Activated CD4-positive, alpha-beta T cell treated with anti-CD3 and anti-CD28 coated beads, Interleukin-2, amount 10 ng/mL, durations not matched to agents 24 days and 14 days (primary cell): ENCODE measurements at places on chromosomes 6 and 20. TPM values are rescaled to one million over a fixed set of nuclear protein-coding genes. Genes with fewer than 3 reads are reported as not detected.
A peak's percentile ranks its signal among the peaks of the same experiment; 100 is the strongest.

DNA sequence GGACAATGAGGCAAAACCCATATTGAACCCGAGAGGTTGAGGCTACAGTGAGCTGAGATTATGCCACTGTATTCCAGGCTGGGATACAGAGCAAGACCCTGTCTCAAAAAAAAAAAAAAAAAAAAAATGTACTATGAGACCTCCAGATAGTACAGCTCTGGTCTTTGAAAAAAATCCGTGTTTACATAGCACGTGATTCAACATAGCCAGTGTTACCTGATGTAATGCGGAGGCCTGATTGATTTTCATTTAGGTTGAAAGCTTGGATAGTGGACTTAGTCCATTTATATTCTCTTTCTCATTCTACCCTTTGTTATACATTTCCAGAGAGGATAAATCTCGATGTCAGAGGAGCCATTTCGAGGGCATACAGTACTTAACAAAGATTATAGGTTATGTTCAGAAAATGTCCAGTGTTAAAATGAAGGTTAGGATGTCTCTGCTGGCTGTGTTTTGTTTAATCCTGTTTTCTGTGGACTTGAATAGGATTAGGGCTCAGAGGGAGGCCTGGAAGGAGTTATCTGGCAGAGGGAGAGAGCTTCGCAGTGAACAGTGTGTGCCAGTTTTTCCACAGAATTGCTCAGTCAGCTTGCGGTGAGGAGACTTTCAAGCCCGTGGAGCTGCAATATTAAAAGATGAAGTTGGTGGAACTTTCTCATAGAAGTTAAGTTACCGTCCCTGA, 33.9 kb upstream of the BCLAF1 start:
- no peak for DNase-seq

DNA sequence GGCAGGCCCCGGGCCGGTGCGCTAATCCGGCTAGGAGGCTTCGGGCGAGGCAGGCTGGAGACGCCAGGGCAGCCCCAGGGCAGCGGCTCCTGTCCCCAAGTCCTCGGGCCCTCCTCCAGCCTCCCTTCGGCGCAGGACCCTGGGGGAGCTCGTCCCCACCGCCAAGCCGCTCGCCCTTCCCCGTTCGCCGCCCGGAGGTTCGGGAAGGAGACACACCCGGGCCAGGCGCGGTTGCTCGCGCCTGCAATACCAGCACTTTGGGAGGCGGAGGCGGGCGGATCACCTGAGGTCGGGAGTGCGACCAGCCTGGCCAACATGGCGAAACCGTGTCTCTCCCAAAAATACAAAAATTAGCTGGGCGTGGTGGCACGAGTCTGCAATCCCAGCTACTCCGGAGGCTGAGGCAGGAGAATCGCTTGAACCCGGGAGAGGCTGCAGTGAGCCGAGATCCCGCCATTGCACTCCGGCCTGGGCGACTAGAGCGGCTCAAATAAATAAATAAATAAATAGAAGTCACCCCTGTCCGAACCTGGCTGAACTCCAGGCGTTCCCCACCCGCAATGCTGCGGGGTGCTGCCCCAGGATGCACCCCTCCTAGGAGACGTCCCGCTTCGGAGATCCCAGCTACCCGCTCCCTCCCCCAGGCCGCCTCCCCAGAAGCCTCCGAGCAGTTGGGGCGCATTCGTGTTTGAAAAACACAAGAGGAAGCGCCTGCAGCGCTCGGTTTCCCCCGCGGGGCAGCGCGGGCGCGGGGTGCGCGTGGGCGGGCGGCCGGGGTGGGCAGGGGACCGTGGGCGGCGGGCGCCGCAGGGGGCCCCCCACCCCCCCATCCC, 27.5 kb downstream of the SERPINB9 start:
- DNase-seq, result peak; percentile 85

- no peak for DNase-seq
These were observed 7.5 kb upstream of the BFSP1 start for GRCh38 chr20:17538517-17539170.

DNA sequence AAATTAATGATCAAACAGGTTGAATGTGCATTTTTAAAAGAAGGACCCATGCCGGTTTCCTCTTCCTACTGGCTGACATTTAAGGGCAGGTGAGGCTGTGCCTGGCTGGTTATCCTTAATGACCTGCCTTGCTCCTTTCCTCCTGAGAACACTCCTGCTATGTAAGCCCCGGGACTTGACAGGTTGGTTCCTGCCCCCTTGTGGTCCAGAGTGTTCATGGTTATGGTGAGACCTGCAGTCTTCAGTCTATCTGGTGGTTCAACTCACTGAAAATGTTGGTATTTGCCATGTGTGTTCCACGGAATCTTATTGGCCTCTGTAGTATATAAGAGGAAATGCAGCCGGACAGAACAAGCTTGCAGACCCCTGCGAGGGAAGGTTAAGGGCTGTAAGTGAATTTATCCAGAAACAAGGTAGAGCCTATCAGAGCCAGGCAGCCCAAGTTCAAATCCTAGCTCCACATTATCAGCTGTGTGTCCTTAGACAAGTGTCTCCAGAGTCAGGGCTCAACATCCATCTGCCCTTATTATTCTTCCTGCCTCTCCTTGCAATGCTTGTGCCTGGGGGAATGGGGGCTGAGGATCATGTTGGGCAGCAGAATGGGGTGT, 5.2 kb upstream of the BPIFA3 start:
- peak; percentile 73 for DNase-seq

DNA sequence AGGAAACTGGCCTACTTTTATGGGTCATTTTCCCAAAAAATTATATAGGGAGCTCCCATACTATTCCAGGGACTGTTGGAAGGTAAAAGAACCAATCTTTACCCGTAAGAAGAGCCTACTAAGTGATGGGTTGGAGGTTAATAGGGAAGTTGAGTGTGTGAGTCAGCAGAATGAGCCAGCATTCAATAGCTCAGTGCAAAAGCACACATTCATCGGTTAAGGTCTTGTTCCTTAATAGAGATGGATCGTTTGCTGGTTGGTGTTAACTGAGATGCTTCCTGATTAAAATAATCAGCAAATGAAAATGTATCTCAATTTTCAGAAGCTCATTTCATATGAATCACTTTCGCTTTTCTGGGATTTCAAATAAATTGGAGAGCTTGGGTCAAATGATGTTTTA, 115.3 kb upstream of the MRPS10 start:
- no peak for DNase-seq

GRCh38 chr6:151290877-151291721, 51.3 kb downstream of the AKAP12 start:
- no peak for DNase-seq

DNA sequence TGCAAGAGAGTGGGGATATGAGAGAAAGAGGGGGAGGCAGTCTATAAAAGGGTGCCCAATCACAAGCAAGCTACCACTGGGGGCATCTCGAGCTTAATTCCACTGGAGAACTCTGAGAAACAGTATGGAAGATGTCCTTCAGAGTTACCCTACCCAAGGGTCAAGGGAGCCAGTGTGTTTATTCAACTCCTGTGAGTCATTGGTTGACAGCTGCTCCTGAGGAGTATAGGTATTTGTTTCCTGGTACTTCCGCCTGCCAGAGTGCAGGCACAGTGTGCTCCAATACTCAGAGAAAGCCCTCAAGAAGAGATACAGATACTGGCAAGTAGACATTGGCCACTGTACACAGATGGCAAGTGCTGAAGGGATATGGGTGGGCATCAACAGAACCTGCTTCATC, 49.5 kb downstream of the ARHGAP40 start:
- no peak for DNase-seq

DNA sequence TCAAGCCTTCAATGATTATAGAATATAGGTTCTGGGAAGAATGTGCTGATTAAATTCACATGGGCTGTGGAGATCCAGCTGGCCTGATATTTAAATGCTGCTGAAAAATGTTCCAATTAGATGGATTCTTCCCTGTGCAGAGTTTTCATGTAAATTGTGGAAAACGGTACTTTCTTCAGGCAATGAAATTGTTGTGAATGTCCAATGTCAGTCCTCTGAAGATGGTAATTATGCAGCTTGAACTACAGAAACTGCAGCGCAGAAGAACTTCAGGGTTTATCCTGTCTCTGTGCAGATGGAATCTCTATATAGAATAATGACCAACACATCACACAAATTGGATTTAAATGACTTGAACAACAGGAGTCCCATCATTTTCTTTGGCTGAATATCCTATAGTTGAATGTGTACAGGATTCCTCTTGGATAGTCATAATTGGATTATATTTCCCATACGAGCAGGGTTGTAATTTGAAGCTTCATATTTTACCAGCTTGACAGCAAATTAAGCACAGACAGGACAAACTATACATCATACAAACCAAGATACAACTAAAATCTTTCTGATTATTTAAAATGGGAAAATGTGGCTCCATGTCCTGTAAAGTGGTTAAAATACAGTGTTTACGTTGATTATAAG, 82.3 kb downstream of the CAP2 start:
- no peak for DNase-seq

- DNase-seq, result no peak
These were observed 293.9 kb downstream of the THBS2 start for GRCh38 chr6:168959696-168960095.

- DNase-seq, result peak; percentile 66
These were observed 822 bp downstream of the FOXQ1 start for GRCh38 chr6:1312473-1313367.

DNA sequence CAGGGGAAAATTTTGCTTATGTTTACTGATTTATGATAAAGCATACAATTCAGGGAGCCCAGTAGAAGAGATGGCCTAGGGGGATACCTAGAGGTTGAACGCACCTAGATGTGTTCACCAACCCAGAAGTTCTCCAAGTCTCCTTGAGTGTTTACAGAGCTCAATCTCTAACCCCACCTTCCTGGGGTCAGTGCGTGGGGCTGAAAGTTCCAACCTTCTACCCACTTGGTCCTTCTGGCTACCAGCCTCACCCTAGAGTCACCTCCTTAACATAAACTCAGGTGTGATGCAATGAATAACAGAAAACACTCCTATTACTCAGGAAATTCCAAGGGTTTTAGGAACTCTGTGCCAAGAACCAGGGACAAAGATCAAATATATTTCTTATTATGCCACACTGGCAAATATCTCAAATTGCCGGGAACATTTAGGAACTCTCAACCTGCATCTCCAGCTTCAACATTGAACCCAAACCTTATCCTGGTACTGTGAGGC, 26.4 kb downstream of the AFG1L start:
- no peak for DNase-seq

GRCh38 chr6:105022416-105022815, 65.5 kb downstream of the LIN28B start:
- no peak for DNase-seq

DNA sequence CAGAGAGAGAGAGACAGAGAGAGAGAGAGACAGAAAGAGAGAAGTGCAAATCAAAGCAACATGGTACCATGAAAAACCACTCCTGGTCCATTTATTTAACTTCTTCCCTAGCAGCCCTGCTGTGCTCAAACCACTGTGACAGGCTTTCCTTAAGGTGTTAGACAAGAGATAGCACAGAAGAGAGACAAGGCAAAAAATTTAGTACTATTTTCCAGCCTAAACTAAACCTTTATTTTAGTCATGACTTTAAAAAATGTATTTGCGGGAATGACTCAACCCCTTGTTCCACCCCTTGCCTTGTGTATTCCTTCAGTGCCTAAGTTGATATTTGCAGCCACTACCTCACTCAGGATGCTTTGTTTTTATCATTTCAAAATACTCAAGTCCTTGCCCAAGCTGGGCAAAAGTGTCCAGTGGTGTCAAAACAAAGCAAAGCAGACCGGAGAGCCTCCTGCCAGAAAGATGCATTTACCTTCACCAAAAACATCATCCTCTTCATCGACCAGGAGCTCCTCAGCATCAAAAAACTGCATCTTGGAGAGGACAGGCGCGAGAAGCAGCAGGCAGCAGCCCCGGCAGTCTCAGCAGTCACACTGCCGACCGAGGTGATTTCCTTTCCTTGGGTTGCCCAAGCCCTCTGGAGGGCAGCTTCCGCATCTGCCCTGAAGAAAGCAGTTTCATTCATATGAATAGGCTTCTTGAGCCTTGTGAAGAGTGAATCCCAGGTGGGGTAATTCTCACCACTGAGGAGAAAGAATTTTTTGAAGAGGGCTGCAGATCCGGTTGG, at the start of gene RIPOR2:
Gene RIPOR2 (minus strand): TSS at position 595 of the 787 bp plus-strand sequence. CDS start 62 bp downstream, at position 533.
- peak; percentile 93 for DNase-seq

DNA sequence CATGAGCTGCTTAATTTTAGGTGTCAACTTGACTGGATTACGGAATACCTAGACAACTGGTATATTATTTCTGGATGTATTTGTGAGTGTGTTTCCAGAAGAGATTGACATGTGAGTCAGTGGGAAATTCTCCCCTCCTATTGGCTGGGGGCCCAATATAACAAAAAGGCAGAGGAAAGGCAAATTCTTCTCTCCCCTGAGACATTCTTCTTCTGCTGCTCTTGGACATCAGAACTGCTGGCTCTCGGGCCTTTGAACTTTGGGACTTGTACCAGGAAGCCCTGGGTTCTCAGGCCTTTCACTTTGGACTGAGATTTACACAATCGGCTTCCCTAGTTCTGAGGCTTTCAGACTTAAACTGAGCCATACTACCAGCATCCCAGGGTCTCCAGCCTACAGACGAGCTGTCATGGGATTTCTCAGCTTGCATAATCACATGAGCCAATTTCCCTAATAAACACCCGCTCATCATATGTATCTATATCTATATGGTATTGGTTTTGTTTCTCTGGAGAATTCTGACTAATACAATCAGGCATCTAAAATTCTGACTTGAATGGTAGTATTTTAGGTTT, 7.6 kb upstream of the BTN3A3 start:
- no peak for DNase-seq

GRCh38 chr20:45630371-45630770, 713 bp downstream of the WFDC9 start:
- peak; percentile 14 for DNase-seq

DNA sequence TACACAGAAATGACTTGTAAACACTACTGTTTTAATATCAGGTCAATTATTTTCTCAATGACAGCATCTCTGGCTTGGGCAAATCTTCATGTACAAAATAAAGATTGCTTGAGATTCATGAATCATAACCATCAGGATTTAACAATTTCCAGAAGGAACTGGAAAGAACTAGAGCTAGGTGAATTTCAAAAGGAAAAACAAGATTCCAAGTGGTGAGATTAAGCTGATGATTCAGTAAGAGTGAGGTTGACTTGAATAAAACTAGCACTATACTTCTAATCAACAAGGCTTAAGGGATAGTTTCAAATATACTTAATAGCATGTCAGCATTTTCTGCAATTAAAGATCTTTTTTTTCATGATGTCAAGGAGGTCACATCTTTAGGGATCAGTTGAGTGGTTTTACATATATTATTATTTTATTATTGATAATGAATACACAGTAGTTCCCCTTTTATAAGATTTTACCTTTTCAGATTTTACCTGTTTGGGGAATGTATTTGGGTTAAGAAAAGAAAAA, 43.5 kb upstream of the HCRTR2 start:
- no peak for DNase-seq

GRCh38 chr6:48449002-48449401, 338.0 kb upstream of the PTCHD4 start:
- DNase-seq, result no peak

- DNase-seq, result no peak
These were observed 382.9 kb upstream of the CNR1 start for GRCh38 chr6:88548891-88549505.

Gene OR12D3
- total RNA-seq, result not detected in 2 replicates

Gene TAF4
- total RNA-seq, result 25.6 and 26.6 TPM in 2 replicates

Gene BCAS1
- not detected in 2 replicates for total RNA-seq

Gene SPAG4
- total RNA-seq, result 3.5 and 5.2 TPM in 2 replicates

Gene HEY2
- not detected in 2 replicates for total RNA-seq

Gene ZNF391
- 0.70 and 0.92 TPM in 2 replicates for total RNA-seq

Gene GLP1R
- total RNA-seq, result 0.09 TPM in 2 replicates

Gene POM121L2
- total RNA-seq, result not detected in 2 replicates

Gene ROMO1
- total RNA-seq, result 82.3 and 94.9 TPM in 2 replicates

Gene MATN4
- total RNA-seq, result 1.2 and 1.5 TPM in 2 replicates

Gene RCAN2
- total RNA-seq, result 0.07 and 0.21 TPM in 2 replicates

Gene TCP11
- not detected in 2 replicates for total RNA-seq
